ENCODE measurements at places on chromosomes 5 and 9.

GRCh38 chr9:2126331-2126803 is 111.2 kb downstream of the SMARCA2 start:
- DNase-seq = no peak

DNA sequence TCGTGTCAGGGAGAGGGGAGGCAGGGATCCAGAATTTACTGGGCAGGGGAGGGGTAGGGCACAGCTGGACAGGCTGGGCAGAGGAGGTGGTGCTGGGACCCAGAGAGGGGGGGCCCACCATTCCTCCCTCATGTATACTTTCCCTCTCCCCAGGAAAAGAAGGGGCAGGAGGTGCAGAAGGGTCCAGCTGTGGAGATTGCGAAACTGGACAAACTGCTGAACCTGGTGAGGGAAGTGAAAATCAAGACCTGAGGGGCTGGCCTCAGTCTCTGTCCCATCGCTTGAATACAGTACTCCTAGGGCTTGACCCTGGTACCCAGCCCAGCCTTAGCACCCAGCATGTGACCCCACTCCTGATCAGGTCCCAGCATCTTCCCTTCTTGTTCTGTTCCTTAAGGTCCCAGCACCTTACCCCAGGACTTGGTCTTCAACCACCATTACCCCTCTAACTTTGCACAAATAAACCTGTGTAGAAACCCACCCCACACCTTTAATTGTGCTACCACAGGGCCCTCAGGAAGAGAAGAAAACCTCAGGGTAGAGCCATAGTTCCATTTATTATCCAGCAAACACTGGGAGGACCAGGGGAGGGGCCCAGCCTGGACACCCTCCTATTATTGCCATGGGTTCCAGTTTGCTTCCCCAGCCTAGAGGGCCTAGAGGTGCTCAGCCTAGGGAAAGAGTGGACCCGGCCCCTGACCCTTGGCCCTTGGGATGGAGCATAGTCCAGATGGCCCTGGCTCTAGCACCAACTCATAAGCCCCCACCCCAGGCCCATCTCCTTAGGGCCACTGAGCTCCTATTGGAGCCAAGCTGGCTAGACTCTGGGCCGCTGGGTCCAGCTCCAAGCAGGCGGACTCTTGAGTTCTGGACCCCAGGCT is 2.0 kb downstream of the ENHO start:
- DNase-seq = no peak

DNA sequence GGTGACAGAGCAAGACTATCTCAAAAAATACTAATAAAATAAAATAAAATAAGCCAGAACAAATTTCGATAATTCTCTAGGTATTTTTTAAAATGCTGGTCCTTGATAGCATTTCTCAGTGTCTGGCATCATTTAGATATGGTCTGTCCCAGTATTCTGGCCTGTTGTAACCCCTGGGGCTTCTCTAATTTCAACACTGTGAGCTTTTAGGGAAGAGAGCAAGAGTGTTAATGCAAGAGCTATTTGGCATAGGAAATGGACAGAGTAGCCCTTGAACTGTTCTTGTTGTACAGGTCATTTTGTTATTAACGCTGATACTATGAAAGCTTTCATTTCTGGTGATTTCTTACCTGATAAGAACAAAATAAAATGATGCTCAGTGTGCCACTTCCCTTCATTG is 112.2 kb upstream of the ZNF608 start:
- no peak for DNase-seq

DNA sequence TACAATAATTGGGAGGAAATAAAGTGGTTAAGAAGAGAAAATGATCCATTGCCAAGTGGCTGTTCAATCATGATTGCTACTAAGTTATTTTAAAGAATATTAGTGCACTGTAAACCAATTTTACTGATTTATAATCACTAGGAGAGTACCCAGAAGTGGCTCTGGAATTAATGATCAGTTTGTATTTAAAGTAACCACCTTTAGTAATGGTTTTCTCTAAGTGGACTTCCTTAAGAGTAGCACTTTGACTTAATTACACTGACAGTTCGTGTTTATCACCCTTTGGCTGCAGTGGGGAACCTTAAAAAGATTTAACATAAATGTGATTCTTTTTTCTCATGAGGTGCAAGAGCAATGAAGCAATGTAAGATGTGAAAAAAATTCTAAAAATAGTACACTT is 310.8 kb downstream of the CDH12 start:
- DNase-seq = no peak

DNA sequence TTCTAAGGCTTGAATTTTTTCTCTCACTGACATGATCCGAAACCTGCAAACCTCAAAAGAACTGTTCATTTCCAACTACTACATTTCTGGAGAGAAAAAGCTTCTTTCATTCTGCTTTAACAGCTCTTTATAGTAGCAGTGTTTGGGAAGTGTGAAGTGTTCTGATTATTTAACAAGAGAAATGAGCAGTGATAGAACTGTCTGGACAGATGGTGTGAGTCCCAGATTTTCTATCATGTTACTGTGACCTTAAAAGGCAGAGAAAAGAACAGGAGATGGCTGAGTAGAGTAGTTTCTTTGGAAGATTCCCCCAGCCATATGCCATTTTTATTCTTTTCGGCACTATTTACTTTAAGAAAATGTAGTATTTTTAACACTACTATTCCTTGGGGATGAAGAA is 41.3 kb upstream of the TAL2 start:
- DNase-seq = no peak

DNA sequence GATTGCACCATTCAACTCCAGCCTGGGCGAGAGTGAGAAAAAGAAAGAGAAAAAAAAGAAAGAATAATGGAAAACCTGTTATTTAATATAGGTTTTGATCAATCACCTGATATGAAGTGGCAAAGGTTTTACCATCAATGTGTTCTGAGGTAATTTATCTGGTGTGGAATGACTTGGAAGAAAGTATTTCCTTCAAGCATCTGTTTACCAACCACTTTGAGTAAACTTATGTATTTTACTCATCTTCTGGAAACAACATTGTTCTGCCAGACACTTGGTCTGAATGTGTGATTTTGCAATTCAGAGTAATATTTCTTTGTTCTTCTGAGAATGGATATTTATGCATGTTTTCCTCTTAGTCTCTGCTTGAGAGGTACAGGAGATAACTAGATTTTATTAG is 24.3 kb downstream of the KIF2A start:
- DNase-seq = no peak

- no peak for DNase-seq
Observed at GRCh38 chr5:54526604-54527288, 9.2 kb downstream of the SNX18 start.

- no peak for DNase-seq
Observed at GRCh38 chr5:98454407-98454806, 319.1 kb upstream of the RGMB start.

DNA sequence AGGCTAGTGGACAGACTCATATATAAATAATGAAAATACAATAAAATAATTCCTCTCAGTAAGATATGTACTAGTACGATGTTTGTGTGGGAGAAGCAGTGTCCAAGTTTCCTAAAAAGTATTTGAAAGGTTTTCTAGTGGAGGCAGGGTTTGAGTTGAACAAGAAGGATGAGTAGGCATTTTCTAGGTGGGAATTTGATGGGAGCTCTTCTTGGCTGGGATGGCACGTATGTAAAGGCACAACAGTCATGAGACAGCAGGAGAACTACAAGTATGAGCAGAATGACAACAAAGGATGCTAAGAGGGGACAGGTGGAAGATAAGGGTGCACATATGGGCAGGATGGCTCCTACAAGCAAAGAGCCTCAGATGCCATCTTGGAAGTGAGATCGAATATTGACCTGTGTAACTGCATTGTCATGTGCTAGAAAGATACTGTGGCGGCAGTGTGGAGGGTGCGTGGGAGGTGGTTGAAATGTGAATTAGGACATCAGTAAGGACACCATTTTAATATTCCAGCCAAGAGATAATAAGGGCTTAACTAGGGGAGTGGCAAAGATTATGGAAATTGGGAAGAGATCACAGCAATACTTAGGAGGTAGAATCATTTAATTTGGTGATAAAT is 135.8 kb downstream of the RPS23 start:
- DNase-seq = no peak

- no peak for DNase-seq
Observed at GRCh38 chr9:15132091-15132490, 174.9 kb downstream of the TTC39B start.

GRCh38 chr9:106076711-106077110 is 382.4 kb downstream of the TMEM38B start:
- no peak for DNase-seq

DNA sequence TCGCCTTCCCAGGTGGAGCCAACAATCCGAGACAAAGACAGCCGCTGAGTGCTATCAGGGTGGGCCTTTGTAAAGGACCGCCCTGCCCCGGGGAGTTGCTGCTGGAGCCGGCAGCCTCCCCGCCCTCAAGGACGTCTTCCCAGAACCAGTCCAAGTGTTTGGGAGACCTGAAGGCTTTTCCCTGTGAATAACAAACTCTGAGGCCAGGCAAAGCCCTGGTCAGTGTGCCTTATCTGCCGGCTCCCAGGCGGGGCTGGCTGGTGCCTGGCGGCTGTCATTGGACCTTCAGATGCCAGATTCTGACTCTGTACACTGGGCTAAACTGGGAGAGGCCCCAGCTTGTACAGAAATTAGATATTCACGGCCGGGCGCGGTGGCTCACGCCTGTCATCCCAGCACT is 2.1 kb downstream of the SLC9A3 start:
- no peak for DNase-seq

GRCh38 chr9:98609646-98610045 is 99.1 kb downstream of the GABBR2 start:
- DNase-seq = no peak

DNA sequence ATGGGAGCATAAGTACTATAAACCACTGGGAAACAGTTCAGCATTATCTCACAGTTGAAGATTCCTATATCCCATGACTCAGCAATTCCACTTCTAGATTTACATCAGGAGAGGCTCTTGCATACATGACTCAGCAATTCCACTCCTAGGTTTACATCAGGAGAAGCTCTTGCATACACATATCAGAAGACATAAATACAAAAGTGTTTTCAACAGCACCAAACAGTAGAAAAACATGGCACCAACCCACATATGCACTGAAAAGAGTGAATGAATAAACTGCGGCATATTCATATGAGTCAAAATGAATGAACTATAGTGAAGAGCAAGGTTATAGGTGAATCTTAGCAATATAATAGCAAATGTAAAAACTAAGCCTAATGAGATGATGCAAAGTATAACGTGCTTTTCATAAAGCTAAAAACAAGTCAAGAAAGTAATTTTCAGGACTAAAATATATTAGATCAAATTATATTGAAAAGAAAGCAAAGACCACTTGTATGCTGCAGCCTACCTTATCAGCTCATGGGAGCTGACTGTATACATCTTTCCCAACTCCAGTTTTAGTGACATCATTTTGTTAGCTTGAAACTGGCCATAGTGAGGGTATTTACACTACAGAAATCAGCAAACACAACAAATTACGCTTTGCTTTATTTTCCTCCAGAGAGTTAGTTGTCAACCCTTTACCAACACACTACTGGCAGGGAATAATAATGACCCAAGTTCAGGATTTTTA is 95.8 kb downstream of the ANKRD18B start:
- DNase-seq = no peak

GRCh38 chr9:34500623-34501267 is 22.0 kb downstream of the ENHO start:
- DNase-seq = peak; percentile 28

- no peak for DNase-seq
Observed at GRCh38 chr9:88651682-88652633, 117.0 kb downstream of the NXNL2 start.

DNA sequence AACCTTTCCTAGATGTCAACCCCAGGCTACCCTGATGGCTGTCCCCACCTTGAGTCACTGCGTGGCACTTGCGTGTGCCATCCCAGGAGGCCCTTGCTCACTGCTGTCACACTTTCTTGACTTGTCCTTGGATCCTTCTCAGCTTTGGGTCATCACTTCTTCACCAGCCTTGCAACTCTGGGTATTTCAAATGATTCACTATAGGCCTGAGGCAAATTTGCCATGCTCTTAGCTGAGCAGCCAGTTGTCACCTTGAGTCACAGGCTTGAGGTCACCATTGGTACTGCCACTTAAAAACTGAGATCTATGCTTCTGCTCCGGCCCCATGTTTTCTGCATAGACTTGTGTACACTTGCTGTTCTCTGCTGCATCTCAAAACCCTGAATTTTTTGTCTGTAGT is 84.7 kb downstream of the BASP1 start:
- DNase-seq = no peak

- DNase-seq = no peak
Observed at GRCh38 chr5:172846677-172847076, 12.6 kb downstream of the ERGIC1 start.

DNA sequence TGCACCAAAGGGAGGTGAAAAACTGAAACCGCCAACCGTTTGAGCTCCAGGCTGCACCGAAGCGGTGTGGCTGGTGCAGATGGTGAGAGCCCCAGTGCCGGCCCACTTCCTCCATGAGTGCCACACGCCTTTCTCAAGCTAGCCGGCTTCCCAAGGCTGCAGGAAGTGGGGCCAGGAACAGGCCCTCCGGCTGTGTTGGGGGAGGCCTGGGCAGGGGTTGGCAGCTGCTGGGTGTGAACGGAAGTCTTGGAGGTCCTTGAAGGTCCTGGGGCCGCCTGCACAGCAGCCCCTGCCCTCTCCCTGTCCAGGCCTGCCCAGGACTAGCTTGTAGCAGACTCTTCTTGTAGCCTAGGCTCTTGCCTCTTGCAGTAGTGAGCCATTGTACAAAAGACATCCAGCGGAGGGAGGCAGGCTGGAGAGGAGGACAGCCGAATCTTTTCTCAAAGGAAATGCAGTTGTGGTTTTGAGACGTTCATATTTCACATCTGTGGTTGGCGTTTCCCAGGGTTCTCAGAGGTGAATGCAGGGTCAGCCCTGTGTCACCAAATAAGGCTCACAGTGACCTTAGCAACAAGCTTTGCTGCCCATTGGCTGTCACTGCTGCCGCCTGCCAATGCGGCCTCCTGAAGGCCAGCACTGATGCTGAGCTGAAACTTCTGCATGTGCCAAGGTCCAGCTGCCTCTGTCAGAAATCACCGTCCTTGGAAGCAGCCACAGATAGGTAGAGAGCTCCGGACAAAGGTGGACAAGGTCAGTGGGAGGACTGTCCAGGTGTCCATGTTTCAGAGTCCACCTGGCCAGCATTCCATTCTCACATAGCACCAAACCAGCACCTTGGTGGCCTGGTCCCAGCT is 23.9 kb downstream of the IRF1 start:
- peak; percentile 63 for DNase-seq

- peak; percentile 60 for DNase-seq
Observed at GRCh38 chr9:35616681-35617459, 1.3 kb downstream of the CD72 start.

GRCh38 chr5:55278778-55279177 is 28.7 kb downstream of the DHX29 start:
- no peak for DNase-seq

- DNase-seq = peak; percentile 9
Observed at GRCh38 chr9:69174616-69175463, 763 bp downstream of the TJP2 start.
